ENCODE measurements at places on chromosomes 13 and 19. TPM values are rescaled to one million over a fixed set of nuclear protein-coding genes. Genes with fewer than 3 reads are reported as not detected.

The CBY2 gene
- total RNA-seq = not detected

DNA sequence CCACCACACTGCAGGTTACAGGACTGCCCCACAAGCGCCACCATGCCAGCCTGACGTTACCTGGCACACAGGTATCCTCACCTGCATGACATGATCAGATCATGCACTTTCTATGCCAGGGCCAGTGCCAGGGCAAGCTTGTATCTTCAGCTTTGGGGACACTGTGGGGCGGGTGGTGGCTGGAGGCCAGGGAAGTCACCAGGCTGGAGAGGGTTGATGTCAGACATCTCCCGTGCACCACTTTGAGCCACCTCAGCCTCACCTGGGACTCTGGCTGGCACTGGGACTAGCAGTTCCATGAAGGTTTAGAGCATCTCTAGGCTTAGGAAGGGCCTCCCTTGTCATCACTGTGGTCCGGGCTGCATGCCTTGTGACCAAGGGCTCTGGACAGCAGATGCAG is 97.2 kb downstream of the WTIP start:
- DNase-seq = no peak

DNA sequence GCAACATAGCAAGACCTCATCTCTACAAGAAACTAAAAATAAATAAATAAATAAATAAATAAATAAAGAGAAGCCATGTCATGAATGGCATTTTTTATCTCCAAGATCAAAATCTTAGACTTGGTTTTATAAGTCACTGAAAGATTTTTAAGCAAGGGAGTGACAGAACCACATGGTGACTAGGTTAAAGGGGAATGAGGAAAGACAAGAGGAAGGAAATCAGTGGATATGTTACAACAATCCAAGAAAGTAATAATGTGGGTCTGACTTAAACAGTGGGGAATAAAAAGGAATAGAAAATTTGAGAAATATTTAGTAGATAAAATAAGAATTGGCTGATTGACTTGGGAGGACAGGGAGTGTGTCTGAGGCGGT is 18.8 kb upstream of the MED4 start:
- DNase-seq = no peak

GRCh38 chr19:3146677-3147100 is 10.9 kb downstream of the GNA15 start:
- DNase-seq = no peak
